ENCODE measurements at places on chromosomes 16 and 17.

DNA sequence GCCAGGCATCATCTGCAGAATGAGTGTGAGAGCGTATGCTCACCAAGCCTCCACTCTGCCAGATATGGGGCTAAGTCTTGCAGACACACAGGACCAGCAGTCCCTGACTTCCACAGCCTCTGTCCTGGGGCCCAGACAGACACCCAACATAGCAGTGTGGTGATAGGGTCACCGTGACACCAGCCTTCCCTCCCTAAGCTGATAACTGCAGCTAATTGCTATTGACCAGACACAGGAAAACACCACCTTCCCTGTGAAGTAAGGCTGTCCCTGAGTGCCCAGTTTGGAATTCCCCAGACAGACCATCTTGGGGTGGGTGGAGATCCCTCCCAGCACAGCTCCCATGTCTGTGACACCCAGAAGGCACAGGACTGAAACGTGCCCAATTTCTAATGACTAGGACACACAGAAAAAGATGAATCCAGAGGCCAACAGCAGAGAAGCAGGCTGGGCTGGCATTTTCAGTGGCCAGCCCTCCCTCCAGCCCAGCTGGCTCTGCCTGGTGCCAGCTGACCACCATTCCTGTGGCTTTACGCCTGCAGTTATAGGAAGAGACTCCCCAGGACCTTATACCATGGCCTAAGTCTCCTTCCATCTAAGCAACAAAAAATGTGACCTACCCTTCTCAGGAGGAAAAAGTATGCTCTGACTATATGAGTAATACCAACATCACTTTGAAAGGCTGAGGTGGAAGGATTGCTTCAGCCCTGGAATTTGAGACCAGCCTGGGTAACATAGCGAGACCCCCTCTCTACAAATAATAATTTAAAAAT, 30.3 kb downstream of the ATPAF2 start:
- no peak for DNase-seq

DNA sequence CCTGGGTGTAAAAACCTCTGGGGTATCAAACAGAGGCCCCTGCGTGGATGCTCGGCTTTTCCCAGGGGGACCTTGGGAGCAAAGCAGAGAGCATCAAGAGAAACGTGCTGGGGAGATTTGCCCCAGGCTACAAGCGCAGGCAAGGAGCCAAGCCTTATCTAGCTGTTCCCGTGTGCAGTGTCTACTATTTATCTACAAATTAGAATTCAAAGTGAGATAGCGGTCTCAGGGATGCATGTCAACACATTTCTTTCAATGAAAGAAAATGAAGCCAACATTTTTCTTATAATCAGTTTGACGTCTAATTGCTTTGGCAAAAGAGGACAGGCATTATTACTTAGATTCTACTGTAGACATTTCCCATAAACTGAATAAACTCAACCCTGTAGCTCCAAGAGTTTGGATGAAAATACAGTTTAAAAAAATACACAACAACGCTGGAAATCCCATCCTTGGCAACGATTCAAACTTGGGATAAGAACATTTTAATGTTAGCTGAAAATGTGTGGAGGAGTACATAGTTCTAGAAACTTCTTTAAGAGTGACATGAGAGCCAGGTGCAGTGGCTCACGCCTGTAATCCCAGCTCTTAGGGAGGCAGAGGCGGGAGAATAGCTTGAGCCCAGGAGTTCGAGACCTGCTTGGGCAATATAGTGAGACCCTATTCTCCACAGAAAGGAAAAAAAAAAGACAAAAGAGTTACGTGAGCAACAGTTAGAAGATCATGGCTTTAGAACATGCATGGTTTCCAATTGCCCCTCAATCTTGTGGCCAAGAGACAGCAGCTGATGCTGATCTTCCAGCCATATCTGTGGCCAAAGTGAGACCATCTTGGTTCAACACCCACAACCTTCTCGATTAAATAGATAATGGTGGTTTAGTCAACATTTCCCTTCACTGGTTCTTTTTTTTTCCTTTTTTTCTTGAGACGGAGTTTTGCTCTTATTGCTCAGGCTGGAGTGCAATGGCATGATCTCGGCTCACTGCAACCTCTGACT, 7.2 kb downstream of the SPNS3 start:
- no peak for DNase-seq

DNA sequence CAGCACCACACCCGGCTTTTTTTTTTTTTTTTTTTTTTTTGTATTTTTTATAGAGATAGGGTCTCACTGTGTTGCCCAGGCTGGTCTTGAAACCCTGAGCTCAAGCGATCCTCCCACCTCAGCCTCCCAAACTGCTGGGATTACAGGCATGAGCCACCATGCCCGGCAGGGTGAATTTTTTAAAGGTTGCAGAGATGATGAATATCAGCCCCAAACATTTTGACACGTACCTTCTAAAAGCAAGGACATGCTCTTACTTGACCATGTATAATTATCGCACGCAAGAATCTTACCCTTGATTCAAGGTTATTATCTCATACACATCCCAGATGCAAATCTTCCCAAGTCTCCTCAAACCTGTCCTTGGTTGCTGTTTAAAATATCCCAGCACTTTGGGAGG, 4.3 kb upstream of the FOXC2 start:
- no peak for DNase-seq

DNA sequence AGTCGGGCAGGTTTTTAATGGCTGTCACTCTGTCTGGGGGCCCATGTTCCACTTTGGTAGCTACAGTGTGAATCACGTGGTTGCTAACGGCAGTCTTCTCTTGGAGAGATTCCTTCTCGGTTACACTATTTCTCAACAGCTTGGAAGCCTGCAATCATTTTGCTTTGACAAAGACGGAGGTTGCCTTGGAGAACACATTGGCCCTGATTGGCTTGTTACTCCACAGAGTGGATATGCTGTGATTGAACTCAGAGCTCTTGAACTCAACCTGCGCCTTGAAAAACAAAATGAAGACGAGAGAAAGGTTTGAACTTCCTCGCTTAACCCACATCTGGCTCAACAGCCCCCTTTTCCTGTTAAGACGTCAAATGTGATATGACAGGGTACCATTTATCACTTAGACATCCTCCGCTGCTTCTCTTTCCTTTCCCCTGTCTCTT, 218.9 kb downstream of the MAF start:
- DNase-seq = no peak

GRCh38 chr17:3866276-3866675, 20.2 kb upstream of the NCBP3 start:
- no peak for DNase-seq

DNA sequence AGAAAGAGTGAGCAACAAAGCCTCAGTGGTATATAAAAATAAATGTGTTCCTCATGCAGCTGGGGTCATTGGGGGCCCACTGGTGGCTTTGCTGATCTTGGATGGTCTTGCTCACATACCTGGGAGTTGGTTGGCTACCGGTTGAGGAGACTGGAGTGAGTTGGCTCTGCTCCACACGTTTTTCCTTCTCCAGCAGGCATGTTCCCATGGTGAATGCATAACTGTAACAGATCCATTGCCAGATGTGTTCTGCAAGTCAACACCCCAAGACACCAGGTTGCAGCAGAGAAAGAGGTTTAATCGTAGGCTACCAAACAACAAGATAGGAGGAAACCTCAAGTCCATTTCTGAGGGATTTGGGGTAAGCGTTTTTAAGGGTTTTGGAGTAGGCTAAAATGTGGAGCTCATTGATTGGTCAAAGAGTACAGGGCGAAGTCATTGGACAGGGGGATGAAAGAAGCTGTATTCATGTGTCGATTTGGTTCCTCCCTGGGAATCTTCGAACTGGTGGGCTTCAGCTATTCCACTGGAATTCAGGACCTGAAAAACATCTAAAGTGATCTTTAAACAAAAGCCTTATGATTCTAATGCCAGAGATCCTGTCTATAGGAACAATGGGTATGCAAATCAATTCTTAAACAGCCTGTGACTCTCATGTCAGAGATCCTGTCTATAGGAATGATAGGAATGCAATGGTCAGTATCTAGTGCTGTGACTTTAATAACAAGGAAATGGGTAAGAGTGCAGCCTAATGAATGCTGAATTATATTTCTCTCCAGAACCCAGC, 467.5 kb upstream of the C16orf82 start:
- DNase-seq = no peak

DNA sequence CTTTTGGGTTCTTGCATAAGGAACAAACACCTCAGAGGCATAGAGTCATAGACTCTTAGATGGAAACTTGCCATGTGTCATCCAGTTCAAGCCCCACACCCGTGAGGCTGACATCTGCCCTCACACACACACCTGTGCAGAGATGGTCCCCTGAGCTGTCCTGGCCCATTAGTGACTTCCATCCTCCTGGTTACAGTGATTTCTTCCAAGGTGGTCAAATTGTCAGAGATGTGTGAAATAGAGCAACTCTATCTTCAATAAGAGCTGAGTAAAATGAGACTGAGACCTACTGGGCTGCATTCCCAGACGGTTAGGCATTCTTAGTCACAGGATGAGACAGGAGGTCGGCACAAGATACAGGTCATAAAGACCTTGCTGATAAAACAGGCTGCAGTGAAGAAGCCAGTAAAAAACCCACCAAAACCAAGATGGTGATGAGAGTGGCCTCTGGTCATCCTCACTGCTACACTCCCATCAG, 342.2 kb upstream of the TNRC6C start:
- no peak for DNase-seq

- DNase-seq = no peak
Observed at GRCh38 chr17:44552361-44552760, 4.9 kb upstream of the FZD2 start.

Data from effector CD8-positive, alpha-beta T cell (primary cell).